ENCODE measurements at places on chromosomes 6 and 20. TPM values are rescaled to one million over a fixed set of nuclear protein-coding genes. Genes with fewer than 3 reads are reported as not detected.

The MEP1A gene
- total RNA-seq = 0.09 TPM

DNA sequence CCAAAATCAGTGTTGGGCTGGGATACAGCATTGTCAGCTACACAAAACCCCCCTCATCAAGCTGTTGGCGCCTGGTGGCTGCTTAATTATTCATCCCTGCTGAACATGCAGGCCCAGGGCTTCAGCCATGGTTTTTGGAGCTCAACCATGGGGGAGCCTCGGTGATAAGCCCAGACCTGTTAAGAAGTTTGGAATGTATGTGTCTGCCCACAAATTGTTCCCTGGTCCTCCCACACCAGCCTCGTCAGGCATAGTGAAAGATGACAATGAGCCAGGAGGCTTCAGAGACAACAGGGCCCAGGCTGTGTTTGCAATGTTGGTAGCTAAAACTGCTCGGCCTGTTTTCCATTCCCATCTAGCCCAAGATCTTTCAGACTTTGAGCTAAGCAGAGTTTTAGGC lies 34.8 kb upstream of the SIRPA start:
- no peak for DNase-seq

GRCh38 chr20:22763257-22763906 lies 179.0 kb upstream of the FOXA2 start:
- no peak for DNase-seq

GRCh38 chr20:8811801-8812594 lies 256.9 kb upstream of the PLCB4 start:
- no peak for DNase-seq

DNA sequence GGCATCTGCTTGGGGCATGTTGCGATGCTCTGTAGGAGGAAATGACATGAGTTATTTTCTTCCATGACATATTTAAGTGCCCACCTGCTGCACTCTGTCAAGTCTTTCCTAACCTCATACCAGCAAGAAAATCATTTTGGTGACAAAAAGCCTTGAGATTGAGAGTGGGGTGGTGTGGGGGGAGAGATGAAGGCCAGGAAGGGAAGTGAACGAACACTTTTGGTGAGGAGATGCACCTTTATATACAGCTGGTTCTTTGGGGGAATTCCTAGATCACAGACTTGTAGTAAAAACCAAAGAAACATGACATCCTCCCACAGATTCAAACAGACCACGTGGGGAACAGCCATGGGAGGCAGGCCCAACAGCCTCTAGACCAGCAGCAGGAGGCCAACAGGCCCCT lies 26.1 kb downstream of the NCOA5 start:
- DNase-seq = no peak

The C6orf58 gene
- not detected for total RNA-seq

- no peak for DNase-seq
Measured at GRCh38 chr6:130065609-130066156, 47.3 kb downstream of the L3MBTL3 start.

DNA sequence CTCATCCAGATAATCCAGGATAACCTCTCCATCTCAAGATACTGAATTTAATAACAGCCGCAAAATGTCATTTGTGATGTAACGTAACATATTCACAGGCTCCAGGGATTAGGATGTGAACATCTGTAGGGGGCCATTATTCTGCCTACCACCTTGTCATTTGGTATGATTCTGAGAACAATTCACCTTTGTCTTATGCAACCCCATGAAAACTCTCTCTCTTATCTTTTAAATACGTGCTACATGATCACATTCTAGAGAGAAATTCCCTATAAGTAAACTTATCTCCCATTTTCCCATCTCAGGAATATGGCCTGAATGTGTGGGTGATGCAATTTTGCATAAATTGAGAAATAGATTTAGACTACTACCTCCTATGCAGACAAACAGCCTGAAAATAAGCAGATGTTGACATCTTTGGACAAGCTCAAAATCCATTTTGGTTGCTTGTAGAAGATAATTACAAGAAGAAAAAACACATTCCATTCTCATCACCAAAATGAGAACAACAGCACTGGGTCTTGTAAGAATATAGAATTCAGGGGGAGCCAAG lies 255.4 kb upstream of the STXBP5 start:
- DNase-seq = no peak

DNA sequence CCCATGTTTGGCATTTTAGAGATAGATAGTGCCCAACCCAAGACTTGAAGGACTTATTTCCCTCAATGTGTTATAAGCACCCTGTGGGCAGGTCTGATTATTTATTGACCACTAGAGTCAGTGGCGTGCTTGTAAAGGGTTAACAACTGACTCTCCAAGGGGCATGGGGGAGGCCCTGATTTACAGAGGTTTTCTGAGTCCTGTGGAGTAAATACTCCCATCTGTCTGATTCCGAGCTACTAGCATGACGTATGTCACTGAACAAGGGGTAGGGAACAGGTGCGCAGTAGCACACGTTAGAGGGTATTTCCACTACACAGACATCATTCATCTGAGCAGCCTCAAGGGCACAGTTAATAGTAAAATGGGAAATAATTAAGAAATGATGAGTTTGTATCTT lies 17.4 kb upstream of the TRAM2 start:
- no peak for DNase-seq

DNA sequence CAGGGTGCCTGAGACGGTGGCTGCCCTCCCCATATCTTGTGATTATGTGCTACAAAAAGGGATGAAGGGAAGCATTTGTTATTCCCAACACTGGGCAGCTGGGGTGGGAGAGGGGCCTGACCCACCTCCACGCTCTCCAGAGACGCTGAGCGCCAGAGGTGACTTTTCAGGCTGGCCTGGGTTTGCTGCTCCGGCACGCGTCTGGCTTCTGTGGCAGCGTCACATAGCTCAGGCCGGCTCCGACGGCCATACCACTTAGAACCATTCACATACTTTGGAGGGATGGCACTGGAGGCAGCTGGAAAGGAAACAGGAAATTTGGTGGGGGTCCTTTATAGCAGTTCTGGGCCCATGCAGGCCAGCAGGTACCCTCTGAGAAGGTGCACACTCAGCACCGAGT lies 72.6 kb downstream of the NINL start:
- DNase-seq = no peak

GRCh38 chr6:112396221-112396620 lies 49.1 kb downstream of the RFPL4B start:
- DNase-seq = no peak

GRCh38 chr20:35506872-35507638 lies 22.4 kb downstream of the C20orf173 start:
- no peak for DNase-seq

GRCh38 chr6:257774-258173 lies 34.5 kb upstream of the DUSP22 start:
- DNase-seq = no peak

The MYLK2 gene
- total RNA-seq = not detected

DNA sequence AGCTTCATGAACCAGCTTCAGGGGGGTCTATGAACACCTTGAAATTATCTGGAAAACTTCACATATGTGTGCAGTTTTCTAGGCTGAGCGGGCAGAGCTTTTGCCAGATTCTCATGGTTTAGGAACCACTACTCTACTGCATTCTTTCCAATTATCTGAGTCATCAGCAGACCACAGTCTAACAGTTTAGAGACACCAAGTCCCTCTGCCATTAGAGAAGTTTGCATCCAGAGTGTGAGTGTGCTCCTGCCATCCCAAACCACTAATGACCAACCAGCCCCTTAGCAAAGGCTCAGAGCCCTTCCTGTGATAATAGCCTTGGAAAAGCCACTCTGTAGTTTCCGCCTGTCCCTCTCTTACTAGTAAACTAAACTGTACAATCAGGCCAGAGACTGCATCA lies 96.8 kb downstream of the PHACTR1 start:
- no peak for DNase-seq

The GSTA2 gene
- 0.28 TPM for total RNA-seq

The BHLHE23 gene
- not detected for total RNA-seq

The BPI gene
- total RNA-seq = 0.16 TPM

The UBD gene
- 33.5 TPM for total RNA-seq

The R3HDML gene
- not detected for total RNA-seq

GRCh38 chr6:148709577-148709976 lies 37.3 kb upstream of the UST start:
- DNase-seq = peak; percentile 26

DNA sequence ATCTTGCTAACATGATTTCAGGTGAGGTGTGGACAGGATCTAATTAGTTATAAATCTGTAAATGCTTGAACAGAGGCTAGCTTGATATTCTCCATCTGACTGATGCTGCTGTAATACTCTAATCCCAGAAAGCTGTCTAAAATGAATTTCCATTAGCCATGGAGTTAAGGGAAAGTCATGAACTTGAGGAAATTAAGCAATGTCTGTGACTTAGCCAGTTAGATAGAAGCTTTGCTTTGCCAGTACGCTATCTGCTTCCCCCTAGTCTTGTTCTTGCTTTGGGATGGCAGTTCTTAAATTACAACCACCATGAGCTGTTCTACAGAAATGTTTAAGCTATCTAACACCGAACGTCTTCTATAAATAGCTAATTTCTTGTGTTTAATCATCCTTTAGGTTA lies 195.7 kb downstream of the PRL start:
- DNase-seq = no peak

DNA sequence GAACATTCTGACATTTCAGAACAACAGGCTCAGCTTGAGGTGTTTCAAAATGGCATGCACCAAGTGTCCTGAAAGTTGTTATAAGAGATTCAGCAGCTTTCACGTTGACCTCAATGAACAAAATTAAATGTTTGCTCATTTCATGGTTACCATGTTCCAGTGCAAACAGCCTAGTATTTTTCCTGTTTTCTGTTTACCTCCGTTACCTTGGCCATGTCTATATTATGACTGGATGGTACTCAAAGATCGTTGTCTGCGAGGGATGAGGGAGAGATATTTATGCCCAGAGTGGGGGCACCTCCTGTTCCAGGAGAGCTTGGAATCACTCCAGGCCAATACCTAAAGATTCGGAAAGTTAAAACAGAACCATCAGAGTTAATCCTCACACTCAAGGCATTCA lies 83.8 kb upstream of the SASH1 start:
- DNase-seq = no peak

The METTL24 gene
- total RNA-seq = 3.5 TPM

The GMEB2 gene
- 13.4 TPM for total RNA-seq

The SASH1 gene
- 148 TPM for total RNA-seq

The HLA-DOA gene
- 21.6 TPM for total RNA-seq

Measured in kidney (tissue), 22 donors.